ENCODE measurements at places on chromosomes 1 and 21. TPM values are rescaled to one million over a fixed set of nuclear protein-coding genes. Genes with fewer than 3 reads are reported as not detected.

Gene TSPAN2
- polyA plus RNA-seq: 0.23 TPM

Gene AJAP1
- polyA plus RNA-seq: not detected

Gene BTBD8
- polyA plus RNA-seq: 0.49 TPM

Gene REN
- polyA plus RNA-seq: not detected

Gene PLA2G2F
- polyA plus RNA-seq: not detected

Gene FMO5
- polyA plus RNA-seq: 0.50 TPM
